GM20000 (cell line): ENCODE measurements at places on chromosomes 6 and 20.
A peak's percentile ranks its signal among the peaks of the same experiment; 100 is the strongest.

GRCh38 chr20:14992153-14992552 lies 654.7 kb upstream of the FLRT3 start:
- DNase-seq: no peak

GRCh38 chr6:122059918-122060317 lies 339.5 kb upstream of the HSF2 start:
- no peak for DNase-seq

GRCh38 chr6:37014667-37015066 lies 9.2 kb downstream of the FGD2 start:
- DNase-seq: no peak

- no peak for DNase-seq
Observed at GRCh38 chr20:55252521-55252920, 752.8 kb downstream of the CBLN4 start.

DNA sequence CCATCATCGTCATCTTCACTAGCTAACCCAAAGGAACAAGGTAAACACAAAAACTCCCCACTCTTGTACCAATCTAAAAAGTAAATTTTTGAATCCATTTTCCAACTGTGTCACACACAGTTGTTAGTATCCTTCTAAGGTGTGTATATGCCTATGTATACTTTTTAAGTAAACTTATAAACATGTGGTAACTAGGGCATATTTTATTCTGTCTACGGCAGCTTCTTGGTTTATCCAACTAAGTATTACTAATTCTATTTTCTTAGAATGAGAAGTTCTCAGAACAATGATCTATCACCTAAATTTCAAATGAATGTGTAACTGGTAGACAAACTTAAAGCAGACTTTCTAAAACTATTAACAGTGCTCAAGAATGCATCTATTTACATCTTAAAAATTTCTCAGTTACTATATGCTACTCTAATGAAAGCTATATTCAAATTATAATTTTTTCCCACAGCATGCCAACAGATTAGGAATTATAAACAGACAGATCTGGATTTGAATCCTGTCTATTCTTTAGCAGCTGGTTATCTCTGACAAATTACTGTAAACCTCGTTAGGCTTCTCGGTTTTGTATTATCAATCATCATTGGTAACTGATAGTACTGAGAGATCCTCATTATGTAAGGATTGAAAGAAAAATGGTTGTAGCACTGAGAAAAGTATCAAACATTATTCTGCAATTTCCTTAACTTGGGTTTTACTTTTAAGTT lies 1.8 kb upstream of the PLN start:
- DNase-seq: no peak

- DNase-seq: no peak
Observed at GRCh38 chr20:14757728-14758127, 420.3 kb upstream of the FLRT3 start.

DNA sequence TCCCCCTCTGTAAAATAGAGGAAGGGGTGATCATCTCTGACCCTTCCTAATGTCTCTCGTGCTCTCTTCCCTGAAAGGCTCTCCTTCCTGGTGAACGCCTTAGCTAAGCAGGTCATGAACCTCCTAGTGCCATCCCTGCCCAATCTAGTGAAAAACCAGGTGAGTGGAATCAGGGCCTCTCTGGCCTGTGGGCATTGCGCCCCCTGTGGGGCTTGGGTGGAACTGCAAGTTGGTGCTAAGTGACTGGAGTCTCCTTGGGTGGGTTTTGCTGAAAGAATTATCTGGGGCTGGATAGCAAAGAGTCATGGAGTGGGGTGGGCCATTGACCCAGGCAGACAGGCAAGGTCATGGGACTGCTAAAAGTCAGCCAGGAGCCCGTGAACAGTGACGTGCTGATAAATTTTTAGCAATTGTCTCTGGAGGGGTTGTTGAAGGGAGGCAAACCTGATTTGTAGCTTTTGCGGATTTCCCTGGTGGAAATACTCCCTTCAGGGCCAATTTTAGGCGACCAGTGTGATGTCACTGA lies 8.9 kb downstream of the BPIFB1 start:
- peak; percentile 75 for DNase-seq

GRCh38 chr20:57717797-57718196 lies 8.0 kb upstream of the PMEPA1 start:
- DNase-seq: no peak

DNA sequence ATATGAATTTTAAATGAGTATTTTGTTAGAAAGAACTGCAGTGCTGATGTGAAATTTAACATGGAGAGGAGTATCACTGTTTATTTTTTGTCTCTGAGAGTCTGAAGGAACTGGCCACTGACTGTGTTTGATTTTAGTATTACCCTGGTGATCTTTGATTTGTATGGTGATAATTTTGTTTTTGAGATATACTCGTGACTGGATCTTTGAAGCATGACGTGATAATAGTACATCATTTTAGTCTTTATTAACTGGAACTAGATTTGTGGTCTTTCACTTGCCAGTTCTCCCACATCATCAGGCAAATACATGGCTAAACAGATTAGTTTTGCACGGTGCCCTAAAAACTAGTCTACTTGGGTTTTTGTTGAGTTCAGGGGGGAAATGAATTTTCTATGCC lies 55.5 kb downstream of the ARID1B start:
- no peak for DNase-seq

GRCh38 chr6:46217671-46218131 lies 46.9 kb upstream of the ENPP5 start:
- DNase-seq: peak; percentile 55

GRCh38 chr6:75344455-75344854 lies 59.9 kb upstream of the TMEM30A start:
- DNase-seq: no peak

GRCh38 chr6:104305206-104305605 lies 554.5 kb downstream of the HACE1 start:
- no peak for DNase-seq

- no peak for DNase-seq
Observed at GRCh38 chr20:3890999-3891929, 2.1 kb downstream of the PANK2 start.
